ENCODE measurements at places on chromosomes 1 and 21.
A peak's percentile ranks its signal among the peaks of the same experiment; 100 is the strongest.

DNA sequence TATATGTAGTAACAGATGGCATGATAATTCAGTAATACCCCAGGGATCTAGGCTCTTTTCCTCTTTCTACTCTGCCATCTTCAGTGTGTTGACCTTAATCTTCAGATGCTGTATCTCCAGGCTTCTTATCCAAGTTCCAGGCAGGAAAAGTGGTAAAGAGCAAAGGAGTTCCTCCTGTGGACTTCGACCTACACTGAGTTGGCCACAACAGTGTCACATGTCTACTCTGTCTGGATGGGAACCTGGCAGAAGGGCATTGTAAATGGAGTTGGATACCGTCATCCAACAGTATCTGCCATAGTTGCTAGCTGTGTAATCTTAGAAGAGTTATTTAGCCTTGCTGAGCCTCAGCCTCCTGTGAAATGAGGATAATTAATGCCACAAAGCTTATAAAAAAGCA is 21.9 kb downstream of the IL23R start:
- DNase-seq: no peak

- no peak for DNase-seq
Measured at GRCh38 chr1:110638058-110638457, 31.9 kb upstream of the KCNA2 start.

GRCh38 chr1:60969971-60970509 is 112.3 kb upstream of the NFIA start:
- no peak for DNase-seq

DNA sequence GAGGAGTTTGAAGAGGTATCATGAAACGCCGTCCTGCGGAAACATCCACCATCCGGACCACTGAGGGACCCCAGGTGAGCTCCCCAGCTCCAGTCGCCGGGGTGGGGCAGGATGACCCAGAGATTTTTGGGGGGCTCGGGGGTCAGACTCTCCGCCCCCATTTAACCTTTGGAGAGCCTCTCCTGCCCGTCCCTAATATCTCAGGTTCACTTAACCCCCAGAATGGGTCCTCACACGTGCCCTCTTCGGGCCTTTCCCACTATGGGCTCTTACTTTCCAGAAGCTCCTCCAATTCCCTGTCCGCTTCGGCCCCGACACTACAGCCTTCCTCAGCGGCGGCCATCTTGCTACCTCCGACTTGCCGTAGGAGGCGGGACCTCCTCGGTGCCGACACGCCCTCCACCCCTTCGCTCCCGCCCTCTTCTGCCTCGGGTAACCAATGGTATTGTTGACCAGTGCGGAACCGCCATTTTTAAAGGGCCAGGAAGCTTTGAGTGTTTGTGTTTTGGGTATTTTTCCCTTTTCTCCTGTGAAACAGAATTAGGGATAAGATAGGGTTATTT is at the start of gene PEX19:
Gene PEX19 (minus strand): TSS at position 352 of the 563 bp plus-strand sequence. CDS start 9 bp downstream, at position 343.
- peak; percentile 97 for DNase-seq

DNA sequence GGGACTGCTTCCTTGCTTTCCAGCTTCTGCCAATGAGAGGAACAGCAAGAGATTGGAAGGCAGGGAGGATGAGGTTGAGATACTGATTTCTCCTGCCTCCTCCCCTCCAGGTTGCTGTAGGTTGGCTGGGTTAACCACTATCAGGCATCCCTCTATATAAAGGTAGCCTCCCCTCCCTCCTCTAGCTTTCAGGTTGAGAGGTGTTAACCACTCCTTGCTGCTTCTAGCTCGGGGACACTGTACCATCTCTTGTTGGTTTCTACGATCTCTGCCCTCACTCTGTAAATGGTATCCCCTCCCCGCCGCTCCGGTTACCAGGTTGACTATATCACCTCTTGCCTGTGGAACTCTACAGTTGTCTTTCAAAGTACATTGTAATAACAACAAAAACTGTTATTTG is 16.7 kb downstream of the LPAR3 start:
- DNase-seq: no peak

DNA sequence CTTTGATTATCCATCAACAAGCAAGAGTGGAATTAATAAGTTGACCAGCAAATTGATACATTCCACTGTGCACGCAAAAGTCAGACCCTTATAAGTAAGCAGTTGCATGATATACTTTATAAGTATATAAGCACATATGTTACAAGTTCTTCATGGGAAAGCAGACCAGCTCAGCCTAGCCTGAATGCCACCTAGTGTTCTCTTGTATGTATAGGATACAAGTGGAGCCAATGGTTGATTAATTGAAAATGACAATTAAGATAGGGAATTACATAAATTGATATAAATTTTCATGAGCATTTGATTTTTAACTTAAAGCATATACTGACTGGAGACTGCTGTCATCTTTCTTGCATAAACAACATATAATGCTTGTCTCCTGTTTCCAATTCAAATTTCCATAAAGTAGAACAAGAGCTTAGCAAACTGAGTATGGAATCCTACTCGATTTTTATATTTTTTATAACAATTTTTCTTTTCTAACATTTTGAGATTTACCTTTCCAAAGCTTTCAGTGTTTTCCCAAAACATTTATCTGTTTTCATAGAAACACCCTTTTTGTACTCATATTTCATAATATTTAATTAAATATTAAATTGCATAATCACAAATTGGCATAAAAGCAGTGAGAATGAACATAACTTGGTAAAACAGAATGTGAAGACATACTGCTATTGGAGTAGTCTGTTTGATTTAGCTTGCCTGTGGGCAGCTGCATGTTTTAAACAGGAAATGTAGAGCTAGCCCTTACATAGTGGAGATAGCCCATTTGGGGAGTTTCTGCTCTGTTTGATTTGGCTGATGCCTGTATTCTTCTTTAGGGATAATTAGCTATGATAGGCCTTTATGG is 62.8 kb downstream of the MAGI3 start:
- no peak for DNase-seq

DNA sequence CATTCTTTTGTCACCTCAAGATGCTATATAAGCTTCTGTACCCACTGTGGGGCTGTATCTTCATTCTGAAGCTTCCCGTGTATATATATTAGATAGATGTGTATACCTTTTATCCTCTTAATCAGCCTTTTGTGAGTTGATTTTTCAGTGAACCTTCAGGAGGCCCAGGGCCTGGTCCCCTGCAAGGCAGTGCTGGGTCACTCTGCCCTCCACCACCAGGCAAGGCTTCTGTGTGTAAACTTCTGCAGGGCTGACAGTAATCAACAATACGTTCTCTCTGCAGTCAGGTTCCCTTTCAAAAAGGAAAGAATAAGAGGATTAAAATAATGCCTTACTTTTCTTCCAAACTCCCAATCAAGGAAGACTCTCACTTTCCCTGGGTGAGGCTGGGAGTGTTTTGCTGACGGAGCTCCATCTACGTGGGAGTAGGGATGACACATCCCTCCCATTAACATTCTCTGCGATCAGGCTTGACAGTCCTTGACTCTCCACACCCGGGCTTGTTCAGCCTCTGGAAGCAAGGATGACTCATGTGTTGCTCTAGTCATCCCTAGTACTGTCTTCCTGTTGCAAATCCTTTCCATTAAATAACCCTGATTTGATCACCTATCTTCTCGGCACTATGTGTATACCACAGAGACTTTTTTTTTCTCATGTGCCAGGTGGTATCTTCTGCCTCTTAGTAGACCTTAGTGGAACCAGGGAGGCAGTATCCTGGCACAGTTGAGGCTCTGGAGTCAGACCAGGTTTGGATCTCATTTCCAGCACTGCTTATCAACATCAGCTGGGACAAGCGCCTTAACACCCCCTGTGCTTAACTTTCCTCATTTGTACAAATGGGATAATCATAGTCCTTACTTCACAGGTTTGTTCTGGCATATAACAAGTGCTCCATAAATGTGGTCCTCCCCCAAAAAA is 70.3 kb upstream of the KCNK1 start:
- no peak for DNase-seq

DNA sequence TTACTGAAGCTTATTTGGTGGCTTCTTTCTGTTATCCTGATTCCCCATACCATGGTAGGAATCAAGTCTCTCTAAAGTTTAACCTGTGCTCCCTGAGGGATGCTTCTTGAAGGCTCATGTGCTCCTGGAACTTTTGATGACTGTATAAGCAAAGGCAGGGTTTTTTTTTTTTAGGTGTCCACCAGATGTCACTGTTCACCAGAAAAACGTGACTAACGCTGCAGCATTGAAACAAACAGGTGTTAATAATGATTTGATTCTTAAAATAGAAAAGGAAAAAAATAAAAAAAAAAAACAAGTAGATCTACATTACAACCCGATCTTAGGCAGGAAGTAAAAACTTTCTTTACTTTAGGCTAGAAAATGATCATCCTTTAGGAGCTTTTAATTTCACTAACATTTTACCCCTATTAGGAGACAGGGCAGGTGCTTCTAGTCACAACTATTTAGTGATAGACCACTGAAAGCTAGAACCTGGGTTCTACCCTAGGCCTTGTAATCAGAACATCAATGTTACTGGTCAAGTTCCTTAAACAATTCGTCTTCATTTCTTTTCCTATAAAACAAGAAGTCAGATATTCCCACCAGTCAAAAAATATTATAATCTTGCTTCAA is 223.0 kb downstream of the PLA2G4A start:
- DNase-seq: no peak

- no peak for DNase-seq
Measured at GRCh38 chr1:174874331-174875053, 125.3 kb upstream of the CACYBP start.
